ENCODE measurements at places on chromosomes 5 and 9.

DNA sequence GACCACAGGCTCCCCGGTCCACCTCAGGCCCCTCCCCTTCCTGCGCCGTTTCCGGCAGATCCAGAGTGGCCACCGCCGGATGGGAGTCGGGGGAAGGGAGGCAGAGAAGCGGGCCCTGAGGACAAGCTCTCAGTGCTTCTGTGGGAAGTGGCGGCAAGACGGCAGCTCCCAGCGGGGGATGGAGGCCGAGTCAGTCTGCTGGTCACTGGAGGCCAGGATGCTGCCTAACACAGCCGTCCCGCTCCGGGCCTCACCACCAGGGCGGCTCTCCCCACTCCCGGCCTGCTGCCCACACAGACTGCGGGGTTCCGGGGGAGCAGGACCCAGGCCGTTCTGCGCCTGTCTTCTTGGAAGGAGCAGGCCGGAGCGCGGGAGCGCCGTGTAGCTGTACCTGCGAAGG is 31.4 kb downstream of the FXN start:
- no peak for DNase-seq

DNA sequence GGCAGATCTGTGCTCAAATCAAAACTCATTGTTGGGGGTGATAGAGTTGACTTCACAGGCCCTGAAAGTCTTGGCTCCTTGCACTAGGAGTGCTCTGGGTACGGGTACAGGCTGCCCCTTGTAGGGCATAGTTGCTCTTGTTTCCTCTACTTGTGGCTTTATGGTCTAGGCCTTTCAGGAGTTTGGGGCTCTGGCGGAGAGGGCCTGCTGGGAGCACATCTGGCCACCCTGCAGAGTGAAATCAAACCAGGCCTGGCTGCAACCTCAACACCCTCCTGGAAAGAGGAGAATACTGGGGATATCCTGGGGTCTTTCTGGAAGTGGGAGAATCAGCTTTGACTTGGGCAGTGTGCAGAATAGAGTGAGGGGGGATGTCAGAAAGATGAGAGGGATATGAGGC is 1.5 kb downstream of the TGFBI start:
- DNase-seq, result no peak

DNA sequence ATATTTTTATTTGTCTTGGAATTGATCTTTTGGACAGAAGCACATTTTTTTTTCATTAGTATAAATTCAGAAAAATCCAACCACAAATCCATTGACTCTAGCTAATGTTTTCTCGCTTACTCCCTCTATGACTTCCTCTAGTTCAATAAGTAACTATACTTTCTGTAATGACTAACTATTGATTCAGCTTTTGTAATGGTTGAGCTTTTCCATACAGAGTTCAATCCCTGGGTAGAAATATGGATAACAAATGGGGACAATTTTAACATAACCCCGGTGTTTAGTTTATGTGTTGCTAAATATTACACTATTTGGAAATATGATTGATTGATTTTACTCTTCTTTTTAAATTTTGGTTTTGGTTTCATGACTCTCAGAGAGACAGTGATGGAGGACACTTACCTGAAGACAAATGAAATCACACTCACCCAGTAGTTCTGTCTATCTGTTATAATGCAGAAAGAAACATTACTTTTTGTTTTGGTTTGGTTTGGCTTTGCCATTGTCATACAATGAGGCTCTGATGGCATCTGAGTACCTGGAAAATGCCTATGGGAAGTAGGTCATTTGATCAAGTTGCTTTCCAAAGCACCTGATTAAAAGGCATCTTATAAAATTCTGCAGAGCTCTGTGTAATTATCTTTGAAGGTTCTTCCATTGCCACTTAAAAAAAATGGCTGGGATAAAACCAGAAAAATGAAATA is 309.7 kb upstream of the MPDZ start:
- no peak for DNase-seq

- DNase-seq, result no peak
These were observed 58.4 kb upstream of the SHC3 start for GRCh38 chr9:89236955-89237573.

Measured in right lung (tissue), 10 donors.